MG63 (cell line): ENCODE measurements at places on chromosomes 5 and 9.
A peak's percentile ranks its signal among the peaks of the same experiment; 100 is the strongest.

GRCh38 chr9:37984672-37985611, 81.0 kb upstream of the SLC25A51 start:
- DNase-seq = peak; percentile 39

DNA sequence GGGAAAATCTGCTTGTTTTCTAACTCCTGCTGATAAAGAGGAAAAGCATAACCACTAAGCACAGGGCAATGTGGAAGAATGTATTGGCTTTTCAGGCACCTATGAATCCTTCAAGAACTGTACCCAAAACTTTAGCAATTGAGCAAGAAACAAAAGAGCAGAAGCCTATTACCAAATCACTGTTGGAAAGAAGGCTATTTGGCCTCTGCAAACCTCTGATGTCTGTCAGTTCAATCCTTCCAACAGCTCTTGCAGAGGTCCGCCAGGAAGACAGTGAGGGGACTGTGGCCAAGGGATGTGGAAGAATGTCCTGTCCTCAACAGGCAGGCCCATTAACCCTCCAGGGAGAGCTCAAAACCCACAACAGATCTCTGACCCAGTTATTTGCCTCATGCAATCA, 328.6 kb downstream of the ENC1 start:
- DNase-seq = no peak

DNA sequence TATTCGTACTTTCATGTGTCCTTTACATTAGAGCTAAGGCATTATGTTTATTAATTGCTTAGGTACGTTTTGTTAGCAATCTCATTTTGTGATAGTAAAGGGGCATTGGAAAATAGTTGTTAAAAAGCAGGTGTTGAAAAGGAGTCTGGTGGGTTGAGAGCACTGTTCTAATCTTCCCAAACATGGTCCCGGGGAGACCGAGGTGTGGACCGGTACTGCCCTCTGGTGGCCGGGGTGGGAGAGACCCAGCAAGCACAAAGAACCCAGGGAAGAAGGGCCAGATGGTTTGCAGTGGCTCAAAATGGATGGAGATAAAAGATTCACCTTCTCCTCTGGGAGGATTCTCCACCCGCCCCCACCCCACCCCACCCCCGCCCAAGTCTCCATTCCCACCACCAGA, 26.1 kb downstream of the IDNK start:
- DNase-seq = peak; percentile 25

DNA sequence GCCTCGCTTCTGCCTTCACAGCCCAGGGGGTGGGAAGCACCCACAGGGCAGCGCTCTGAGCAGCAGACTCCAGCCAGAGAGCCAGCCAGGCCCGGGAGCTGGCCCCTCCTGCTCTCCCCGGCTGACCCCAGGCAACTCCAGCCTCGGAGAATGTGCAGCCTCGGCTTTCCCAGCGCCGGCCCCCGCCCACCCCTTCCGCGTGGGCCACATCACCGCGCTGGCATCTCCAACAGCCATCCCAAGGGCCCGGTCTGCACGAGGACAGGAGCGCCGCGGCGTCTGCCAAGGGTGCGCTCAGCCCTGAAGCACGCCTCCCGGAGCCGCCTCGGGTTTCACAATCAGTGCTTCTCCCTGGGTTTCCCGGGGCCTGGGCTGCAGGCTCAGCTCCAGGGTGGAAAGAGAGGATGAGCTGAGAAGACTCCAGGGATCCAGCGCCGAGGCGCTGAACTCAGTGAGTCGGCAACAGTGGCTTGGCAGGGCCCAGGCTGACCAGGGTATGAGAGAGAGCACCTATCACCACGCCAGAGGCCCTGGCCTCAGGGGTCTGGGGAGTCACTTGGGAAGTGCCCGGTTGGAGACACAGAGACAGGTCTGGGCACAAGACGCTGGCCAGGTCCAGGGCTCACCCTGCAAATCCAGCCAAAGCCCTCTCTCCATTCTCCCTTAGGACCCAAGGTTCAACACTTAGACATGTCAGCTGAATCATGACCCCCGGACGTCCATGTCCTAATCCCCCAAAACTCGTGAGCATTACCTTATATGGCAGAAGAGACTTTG, 79.6 kb downstream of the ADAMTS2 start:
- DNase-seq = peak; percentile 100

DNA sequence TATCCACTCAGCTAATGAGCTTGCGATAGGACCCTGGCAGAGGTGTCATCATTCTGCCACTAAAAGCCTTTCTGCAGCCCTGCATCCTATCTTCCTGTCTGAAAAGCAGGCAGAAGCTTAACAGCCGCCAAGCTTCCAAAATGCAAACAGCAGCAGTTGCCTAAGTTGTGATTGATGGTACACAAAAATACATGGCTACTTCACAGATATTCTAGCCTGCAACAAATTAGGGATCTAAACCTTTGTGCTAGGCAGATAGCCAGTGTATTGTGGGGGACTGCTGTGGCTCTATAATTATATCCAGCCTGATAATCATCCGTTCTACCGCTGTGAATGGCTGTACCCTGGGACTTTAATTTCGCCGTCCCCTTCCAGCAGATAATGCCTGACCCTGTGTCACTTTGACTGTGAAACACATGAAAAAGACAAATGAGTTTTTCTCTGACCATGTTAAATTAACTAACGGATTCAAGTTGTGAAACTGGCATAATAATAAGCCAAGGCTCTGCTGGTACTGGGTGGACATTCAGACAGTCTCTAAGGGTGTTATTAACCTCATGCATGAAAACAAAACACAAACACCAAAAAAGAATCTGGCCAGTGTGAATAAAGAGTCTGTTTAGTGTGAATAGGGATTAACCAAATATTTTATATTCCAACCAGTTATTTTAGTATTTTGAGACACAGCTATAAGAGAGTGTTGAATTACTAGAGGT, 45.9 kb downstream of the SEMA6A start:
- no peak for DNase-seq

GRCh38 chr5:68251386-68251785, 35.8 kb downstream of the PIK3R1 start:
- DNase-seq = no peak

- no peak for DNase-seq
Measured at GRCh38 chr5:168288349-168289245, 2.8 kb upstream of the WWC1 start.

- DNase-seq = no peak
Measured at GRCh38 chr9:21357479-21358460, 7.1 kb upstream of the IFNA6 start.

GRCh38 chr5:77797136-77797535, 21.0 kb upstream of the TBCA start:
- DNase-seq = no peak
